ENCODE measurements at places on chromosomes 2 and 18. TPM values are rescaled to one million over a fixed set of nuclear protein-coding genes. Genes with fewer than 3 reads are reported as not detected.

Gene PLCD4
- 0.15 TPM for total RNA-seq

Gene RAB17
- total RNA-seq: not detected

Gene ALLC
- not detected for total RNA-seq

Gene PSMD14
- total RNA-seq: 56.1 TPM

Gene ARHGAP28
- total RNA-seq: not detected

Gene PLEKHH2
- 0.40 TPM for total RNA-seq

Gene MYO3B
- 0.05 TPM for total RNA-seq

Gene AFF3
- 13.0 TPM for total RNA-seq

- DNase-seq: no peak
- peaks cover 23% of the 10 kb centered on the region for H3K4me1 ChIP-seq
- H3K27me3 ChIP-seq: peaks cover 4% of the 10 kb centered on the region
- H3K36me3 ChIP-seq: no peaks in the 10 kb centered on the region
- H3K4me3 ChIP-seq: no peak overlapping the region
Measured at GRCh38 chr18:49747876-49748275, 65.5 kb downstream of the ACAA2 start.

DNA sequence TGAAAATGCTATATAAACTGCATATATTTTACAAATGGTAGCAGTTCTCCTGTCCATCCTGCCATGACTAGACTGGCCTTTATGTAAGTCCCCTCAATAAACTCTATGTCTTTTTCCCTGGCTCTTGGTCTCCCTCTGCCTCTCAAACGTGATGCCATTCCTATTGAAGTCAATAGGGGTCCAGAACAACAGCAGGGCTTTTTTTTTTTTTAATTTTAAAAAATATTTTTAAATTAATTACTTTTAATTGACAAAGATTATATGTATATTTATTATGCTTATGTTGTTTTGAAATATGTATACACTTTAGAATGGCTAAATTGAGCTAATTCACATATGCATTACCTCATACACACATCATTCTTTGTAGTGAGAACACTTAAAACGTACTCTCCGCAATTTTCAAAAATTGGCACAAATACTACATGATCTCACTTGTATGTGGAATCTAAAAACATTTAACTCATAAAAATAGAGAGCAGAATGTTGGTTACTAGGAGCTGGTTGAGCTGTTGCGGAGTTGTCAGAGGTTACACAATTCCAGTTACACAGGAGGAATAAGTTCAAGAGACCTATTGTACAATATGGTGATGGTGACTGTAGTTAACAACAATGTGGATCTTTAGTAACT is 123.1 kb downstream of the LRRTM4 start:
- no peak for DNase-seq
- no peak overlapping the region for H3K4me3 ChIP-seq
- no peaks in the 10 kb centered on the region for H3K36me3 ChIP-seq
- H3K27me3 ChIP-seq: no peaks in the 10 kb centered on the region

- no peaks in the 10 kb centered on the region for H3K36me3 ChIP-seq
- H3K27ac ChIP-seq: no peak overlapping the region
- H3K4me3 ChIP-seq: no peak overlapping the region
- H3K27me3 ChIP-seq: no peaks in the 10 kb centered on the region
- DNase-seq: no peak
- H3K4me1 ChIP-seq: no peaks in the 10 kb centered on the region
Measured at GRCh38 chr2:83536556-83536955, 922.5 kb downstream of the SUCLG1 start.

DNA sequence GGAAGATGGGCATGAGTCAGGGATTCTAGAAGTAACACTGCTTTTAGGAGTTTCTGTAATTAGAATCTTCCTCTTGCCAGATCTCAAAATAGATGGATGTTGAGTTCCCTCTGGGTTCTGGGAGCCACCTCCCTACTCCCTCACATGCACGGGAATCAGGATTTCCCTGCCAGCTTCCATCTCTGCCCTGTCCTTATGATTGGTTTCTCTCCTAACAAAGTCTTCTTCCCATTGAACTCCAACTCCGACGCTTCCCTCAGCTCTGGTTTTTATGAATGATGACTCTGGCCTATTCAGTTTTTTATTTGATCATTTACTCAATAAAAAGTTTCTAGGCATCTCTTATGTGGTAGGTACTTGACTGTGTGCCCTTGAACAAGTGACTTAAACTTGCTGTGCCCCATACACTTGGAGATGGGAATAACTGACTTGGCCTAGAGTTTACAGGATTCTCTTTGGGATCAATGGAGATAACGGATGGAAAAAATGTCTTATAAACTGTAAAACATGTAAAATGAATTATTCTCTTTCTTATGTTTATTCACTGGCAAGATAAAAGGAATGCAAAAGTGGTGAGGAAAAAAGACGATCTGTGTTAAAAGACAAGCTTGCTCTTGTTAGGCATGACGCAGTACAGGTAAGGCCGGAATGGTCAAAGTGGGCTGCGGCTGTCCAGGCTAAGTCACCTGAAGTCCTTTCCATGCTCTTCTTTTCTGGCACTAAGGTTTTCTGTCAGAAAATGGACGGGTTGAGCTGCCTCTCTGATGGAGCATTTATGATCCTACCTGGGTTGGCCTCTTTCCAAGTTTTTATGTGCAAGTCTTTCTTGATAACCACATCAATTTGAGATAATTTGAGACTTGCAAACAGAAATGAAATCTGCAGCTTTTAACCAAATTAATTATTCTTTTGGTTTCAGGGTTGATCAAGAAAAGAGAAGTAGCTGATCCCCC is 199.6 kb downstream of the MYCN start:
- no peaks in the 10 kb centered on the region for H3K4me1 ChIP-seq
- no peak overlapping the region for H3K4me3 ChIP-seq
- no peaks in the 10 kb centered on the region for H3K36me3 ChIP-seq
- H3K27me3 ChIP-seq: no peaks in the 10 kb centered on the region
- no peak overlapping the region for H3K27ac ChIP-seq
- DNase-seq: no peak

GRCh38 chr2:47803363-47803762 is 20.4 kb downstream of the MSH6 start:
- DNase-seq: no peak
- no peak overlapping the region for H3K4me3 ChIP-seq
- peaks cover 1% of the 10 kb centered on the region for H3K4me1 ChIP-seq
- H3K36me3 ChIP-seq: peaks cover 90% of the 10 kb centered on the region
- H3K27ac ChIP-seq: no peak overlapping the region

GRCh38 chr2:142603759-142604158 is 273.7 kb upstream of the KYNU start:
- no peaks in the 10 kb centered on the region for H3K36me3 ChIP-seq
- no peak for DNase-seq
- H3K27ac ChIP-seq: no peak overlapping the region
- no peak overlapping the region for H3K4me3 ChIP-seq
- no peaks in the 10 kb centered on the region for H3K27me3 ChIP-seq

GRCh38 chr2:189654641-189655040 is 6.6 kb upstream of the ASNSD1 start:
- peaks cover 34% of the 10 kb centered on the region for H3K4me1 ChIP-seq
- no peaks in the 10 kb centered on the region for H3K27me3 ChIP-seq
- H3K36me3 ChIP-seq: peaks cover 5% of the 10 kb centered on the region
- no peak overlapping the region for H3K27ac ChIP-seq

GRCh38 chr18:54235871-54236270 is 11.4 kb upstream of the MBD2 start:
- no peak overlapping the region for H3K4me3 ChIP-seq
- H3K4me1 ChIP-seq: no peaks in the 10 kb centered on the region
- no peak overlapping the region for H3K27ac ChIP-seq
- peaks cover 17% of the 10 kb centered on the region for H3K27me3 ChIP-seq

DNA sequence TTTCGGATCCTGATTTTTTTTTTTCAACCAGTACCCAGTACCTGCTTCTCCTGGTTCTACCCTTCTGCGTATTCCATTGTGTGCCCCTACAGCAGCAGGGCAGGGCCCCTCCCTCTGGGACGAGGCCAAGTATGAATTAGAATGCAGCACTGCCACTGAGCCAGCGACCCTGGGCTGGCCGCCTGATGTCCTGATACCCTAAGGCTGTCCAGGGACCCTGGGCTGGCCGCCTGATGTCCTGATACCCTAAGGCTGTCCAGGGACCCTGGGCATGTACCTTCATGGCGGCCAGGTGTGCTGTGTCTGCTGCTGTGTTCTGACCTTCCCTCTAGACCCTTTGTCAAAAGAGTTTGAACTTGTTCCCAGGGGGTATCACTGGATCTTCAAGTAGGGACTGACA is 42.9 kb downstream of the CABLES1 start:
- H3K4me3 ChIP-seq: no peak overlapping the region
- DNase-seq: no peak
- H3K27me3 ChIP-seq: no peaks in the 10 kb centered on the region
- H3K4me1 ChIP-seq: peaks cover 8% of the 10 kb centered on the region
- H3K27ac ChIP-seq: no peak overlapping the region

DNA sequence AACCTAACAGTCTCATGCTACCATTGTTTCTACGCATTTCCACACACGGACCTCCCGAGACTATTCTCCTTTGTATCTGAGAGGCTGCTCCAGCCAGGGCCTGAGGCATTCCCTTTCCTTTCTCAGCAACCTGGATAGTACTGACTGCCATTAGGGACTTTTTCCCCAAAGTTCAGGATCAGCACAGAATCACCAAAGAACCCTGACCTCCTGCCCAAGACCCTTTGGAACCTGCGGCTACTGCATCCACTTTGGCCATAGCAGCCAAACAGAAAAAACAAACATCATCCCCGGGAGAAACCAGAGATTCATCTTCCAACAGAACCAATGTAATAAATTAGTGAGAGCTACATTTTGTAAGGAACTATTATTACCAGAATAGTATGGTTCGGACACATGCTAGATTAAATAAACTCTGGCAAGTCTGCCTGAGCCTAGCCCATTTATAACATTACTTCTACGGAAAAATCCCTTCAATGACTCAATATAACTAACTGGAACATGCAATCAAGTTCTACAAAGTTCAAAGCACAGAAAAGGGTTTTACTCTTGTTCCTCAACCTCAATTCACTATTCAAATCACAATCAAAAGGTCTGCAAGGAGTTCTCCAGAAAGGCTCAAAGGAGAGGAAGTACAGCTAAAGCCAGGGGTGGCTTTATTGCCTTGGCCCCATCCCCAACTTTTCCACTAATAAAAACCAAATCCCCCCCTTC is 51.8 kb downstream of the LPIN2 start:
- peak overlapping the region; percentile 69 for H3K4me3 ChIP-seq
- H3K4me1 ChIP-seq: peaks cover 87% of the 10 kb centered on the region
- H3K27ac ChIP-seq: peak overlapping the region; percentile 97

DNA sequence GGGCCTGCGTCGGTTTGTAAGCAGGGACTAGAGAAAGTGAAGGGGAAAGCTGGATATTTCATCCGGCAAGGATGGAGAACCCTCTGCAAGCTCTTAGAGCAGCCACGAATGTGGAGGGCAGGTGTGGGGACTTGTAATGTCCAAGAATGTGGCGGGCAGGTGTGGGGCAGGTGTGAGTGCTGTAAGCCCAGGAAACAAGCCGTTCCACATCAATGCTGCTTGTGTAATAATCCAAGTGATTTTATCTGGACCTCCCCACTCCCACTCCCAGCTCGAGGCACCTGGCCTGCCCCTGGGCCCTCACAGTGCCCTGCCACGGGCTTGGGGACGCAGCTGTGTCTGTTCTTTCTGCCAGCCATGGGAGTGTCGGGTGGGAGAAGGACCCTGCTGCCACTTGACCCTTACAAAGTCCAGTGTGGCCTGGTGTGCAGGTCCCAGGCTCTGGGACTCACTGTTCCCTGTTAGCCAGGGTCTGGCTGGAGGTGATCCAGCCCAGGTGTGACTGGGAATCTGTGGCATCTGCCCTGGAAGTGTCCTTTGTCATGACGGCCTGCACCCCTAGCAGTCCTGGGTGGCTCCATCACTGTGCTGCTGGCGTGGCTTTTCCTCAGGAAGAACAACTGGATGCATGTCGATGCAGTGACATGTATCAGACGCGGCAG is 42.8 kb downstream of the SOX11 start:
- no peaks in the 10 kb centered on the region for H3K36me3 ChIP-seq
- no peak overlapping the region for H3K4me3 ChIP-seq
- H3K4me1 ChIP-seq: no peaks in the 10 kb centered on the region
- no peaks in the 10 kb centered on the region for H3K27me3 ChIP-seq

DNA sequence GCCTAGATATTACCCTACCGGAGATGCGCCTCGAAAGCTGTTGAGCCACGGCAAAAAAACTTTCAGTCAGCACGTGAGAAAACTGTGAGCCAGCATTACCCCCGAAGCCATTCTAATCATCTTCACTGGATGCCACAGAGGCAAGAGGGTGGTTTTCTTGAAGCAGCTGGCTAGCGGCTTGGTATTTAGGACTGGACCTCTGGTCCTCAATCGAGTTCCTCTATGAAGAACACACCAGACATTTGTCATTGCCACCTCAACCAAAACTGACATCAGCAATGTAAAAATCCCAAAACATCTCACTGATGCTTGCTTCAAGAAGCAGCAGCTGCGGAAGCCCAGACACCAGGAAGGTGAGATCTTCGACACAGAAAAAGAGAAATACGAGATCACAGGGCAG is 52.8 kb upstream of the SLC66A3 start:
- peaks cover 23% of the 10 kb centered on the region for H3K27me3 ChIP-seq
- no peak for DNase-seq
- no peak overlapping the region for H3K4me3 ChIP-seq
- peak overlapping the region; percentile 50 for H3K27ac ChIP-seq
- H3K36me3 ChIP-seq: no peaks in the 10 kb centered on the region

DNA sequence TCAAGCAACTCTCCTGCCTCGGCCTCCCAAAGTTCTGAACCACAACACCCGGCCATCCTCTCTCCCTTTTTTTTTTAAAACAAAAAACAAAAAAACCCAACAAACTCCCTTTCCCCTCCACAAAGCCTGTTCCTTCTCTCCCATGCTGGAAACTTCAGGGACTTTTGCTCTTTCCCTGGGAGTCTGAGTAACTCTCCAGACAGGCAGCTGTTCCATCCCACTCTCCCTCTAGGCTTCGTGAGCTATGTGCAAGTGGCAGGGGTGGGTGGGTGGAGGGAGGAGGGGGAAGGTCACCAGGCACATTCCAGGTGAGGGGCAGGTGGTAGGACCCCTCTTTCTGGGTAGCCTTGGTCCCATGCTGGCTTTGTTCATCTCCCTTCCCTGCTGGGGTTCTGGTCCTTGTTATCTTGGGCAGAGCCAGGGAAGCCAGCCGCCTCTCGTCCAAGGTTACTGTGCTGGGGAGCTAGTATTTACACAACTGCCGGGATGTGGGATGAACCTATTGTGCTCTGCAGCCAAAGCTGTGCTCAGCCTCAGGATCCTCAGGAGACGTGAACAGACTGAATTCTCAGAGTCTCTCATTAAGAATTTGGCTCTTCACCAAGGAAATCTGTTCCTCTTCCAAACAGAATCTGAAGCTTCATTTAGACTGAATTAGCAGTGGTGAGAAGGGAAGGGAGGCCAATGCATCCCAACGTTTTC is 106.9 kb downstream of the LIPG start:
- no peaks in the 10 kb centered on the region for H3K36me3 ChIP-seq
- peaks cover 24% of the 10 kb centered on the region for H3K27me3 ChIP-seq
- H3K27ac ChIP-seq: no peak overlapping the region
- H3K4me3 ChIP-seq: no peak overlapping the region

GRCh38 chr2:26738481-26738880 is 25.6 kb upstream of the SLC35F6 start:
- no peak overlapping the region for H3K27ac ChIP-seq
- no peak for DNase-seq
- no peaks in the 10 kb centered on the region for H3K27me3 ChIP-seq

GRCh38 chr2:160842286-160842685 is 317.9 kb upstream of the TANK start:
- no peak for DNase-seq
- no peaks in the 10 kb centered on the region for H3K27me3 ChIP-seq
- H3K4me3 ChIP-seq: no peak overlapping the region
